C1 segment of cervical spinal cord (tissue), 14 donors: ENCODE measurements at places on chromosomes 12 and 14.

DNA sequence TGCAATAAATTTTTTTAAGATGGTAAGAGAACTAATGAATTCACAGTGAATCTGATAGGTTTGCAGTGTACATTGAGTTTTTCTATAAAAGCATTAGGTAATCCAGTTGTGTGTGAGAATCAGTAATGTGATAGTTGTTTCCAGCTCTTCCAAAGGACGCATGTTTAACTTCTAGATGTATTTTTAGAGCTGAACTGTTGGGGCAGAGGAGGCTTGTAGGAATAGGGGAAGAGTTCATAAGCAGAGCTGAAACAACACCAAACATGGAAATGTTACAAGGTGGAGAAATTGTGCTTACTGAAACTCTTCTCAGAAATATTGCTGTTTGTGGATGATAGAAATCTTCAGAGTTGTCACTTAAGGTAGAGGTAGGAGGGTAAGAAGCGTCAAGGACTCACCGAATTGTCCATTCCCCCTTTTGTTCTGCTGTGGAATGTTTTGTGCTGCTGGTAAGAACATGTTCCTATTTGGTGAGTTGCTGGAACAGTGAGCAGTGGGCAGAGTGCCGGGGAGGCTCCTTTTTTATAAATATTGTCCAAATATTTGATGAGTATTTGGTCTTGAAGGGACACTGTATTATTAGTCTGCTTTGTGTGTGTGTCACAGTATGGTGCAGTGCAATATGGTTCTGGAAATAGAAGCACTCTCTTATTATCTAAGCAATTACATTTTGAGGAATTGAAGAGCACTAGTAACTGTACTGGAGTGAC is 76.7 kb downstream of the ANO6 start:
- DNase-seq: no peak

GRCh38 chr14:59677771-59678231 is 101.2 kb upstream of the CCDC175 start:
- DNase-seq: no peak

GRCh38 chr14:72290241-72290640 is 358.0 kb downstream of the RGS6 start:
- no peak for DNase-seq

DNA sequence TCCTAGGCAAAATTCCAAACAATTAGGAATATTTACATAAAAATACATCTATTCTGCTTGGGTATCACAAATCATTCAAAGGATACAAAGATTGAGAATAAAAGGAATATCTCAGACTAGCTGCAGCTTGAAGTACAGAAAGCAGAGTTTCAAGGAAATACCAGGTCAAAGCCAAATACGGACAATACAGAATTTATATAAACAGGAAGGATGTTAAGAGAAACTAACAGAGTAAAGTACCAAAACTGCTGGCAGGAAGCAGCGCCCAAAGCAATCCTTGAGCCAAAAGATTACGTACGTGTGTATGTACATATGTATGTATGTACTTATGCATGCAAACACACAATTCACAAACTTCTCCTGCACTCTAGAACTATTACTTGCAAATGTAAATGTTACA is 86.6 kb downstream of the PPP1R12A start:
- DNase-seq: no peak

DNA sequence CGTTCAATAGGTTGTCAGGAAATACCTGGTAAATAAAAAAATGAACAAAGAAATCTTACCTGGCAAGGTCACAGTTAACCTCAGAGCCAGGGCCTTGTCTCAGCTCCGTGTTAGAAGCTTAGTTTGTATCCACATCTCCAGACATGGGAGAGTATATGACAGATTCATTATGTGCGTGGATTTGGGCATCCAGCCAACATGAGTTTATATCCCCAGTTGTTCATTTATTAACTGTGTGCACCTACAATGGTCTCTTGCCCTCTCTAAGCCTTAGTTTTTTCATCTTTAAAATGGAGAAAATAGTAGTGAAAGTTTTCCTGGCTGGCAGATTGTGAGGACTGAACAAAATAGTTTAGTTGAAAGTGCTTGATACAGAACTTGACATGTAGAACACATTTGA is 437.8 kb downstream of the NPAS3 start:
- DNase-seq: no peak

- no peak for DNase-seq
Observed at GRCh38 chr12:58310368-58310767, 369.0 kb downstream of the ATP23 start.

DNA sequence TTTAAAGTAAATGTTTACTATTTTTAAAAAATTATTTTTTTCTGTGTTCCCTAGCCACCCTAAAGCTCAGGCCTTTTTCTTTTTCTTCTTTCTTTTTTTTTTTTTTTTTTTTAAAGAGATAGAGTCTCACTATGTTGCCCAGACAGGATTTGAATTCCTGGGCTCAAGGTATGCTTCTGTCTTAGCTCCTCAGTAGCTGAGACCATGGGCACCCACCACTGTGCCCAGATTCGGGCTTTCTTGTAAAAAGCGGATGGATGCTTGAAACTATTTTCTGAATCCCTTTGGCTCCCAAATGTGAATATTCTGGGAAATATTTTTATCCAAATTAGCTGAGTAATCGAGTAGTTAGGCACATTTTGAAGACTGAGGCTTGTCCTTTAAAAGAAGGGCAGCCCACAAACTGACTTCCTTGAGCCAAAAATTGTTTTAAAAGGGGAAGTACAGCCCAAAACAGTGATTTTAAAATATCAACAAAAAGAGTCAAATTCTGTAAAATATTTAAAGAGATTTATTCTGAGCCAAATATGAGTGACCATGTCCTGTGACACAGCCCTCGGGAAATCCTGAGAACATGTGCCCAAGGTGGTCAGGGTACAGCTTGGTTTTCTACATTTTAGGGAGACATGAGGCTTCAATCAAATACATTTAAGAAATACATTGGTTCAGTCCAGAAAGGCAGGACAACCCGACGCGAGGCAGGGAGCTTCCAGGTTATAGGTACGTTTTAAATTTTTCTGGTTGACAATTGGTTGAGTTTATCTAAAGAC is 28.8 kb upstream of the HIGD1C start:
- DNase-seq: no peak

GRCh38 chr14:101900253-101900652 is 64.1 kb upstream of the DYNC1H1 start:
- DNase-seq: no peak

GRCh38 chr12:123853396-123854070 is 91.4 kb downstream of the DNAH10 start:
- DNase-seq: no peak

DNA sequence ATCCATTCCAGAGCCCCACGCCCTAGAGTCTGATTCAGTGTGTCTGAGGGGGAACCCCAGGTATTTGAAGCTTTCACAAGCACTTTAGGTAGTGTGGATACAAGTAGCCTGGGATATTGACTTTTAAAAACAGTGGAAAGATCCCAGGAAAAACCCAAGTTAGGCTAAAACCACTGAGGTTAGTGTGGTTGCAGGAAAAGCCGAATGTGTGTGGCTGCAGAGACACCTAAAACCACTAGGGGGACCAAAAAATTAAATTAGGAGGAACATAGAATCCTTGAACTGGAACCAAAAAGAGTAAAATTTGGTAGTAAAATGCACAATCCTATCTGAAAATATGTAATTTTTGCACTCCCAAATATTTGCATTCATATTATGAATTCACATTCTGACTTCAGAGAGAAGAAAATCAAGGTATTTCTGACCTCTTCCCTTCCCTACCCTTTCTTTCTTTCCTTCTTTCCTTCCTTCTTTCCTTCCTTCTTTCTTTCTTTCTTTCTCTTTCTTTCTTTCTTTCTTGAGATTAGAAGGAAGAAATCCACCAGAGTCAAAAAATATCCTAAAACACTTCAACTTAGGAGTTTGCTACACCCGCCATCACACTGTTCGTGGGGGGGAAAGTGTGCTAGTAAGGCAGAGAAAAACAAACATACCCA is 37.8 kb downstream of the SLCO1A2 start:
- no peak for DNase-seq

DNA sequence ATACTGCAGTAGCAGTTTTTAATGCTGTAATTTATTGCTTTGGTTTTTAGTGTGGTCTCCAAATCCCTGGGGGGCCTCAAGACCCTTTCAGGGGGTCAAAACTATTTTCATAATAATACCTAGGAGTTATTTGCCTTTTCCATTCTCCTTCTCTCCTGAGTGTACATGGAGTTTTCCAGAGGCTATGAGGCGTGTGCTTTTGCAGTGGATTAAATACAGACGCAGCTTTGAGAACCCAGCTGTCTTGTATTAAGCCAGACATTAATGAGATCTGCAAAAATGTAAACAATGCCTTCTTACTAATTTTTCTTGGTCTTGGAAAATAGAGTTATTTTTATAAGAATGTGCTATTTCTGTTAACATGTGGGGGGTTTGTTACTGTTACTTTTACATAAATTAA is 68.6 kb downstream of the SLC25A47 start:
- DNase-seq: no peak

GRCh38 chr12:104551-105081 is 38.0 kb downstream of the IQSEC3 start:
- DNase-seq: no peak

DNA sequence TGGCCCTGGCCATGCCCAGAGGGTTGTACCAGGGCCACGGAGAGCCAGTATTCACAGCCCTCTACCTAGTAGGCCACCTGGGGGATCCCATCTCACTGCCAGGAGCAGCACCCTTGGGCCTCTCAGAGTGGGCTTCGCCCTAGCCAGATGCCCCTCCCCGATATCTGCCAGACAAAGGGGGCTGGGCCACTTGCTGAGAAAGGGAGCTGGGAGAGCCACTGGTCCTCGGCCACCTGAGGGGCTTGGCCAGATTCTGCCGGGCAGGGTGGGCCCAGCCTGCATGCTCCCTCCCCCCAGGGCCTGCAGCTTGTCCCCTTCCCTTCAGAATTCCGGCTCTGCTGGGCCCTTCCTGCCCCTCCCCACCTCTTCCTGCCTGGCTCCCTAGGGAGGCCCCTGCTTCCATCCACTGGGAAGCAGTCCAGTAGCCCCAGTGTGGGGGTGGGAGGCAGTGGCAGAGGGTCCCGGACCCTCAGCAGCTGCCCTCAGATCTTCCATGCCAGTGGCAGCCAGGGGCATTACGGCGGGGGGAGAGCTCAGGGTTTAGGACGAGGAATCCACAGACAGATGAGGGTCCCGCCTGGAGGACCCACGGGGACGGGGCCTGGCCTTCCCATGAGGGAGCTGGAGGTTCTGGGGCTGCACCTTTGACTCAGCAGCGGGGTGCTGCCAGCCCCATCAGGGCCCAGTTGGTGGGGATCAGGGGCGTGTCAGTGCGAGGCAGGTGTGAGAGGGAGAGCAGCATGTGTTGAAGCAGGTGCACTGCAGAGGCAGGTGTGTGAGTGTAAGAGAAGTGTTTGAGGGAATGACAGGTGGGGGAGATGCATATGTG is 2.4 kb downstream of the CRIP2 start:
- DNase-seq: no peak

DNA sequence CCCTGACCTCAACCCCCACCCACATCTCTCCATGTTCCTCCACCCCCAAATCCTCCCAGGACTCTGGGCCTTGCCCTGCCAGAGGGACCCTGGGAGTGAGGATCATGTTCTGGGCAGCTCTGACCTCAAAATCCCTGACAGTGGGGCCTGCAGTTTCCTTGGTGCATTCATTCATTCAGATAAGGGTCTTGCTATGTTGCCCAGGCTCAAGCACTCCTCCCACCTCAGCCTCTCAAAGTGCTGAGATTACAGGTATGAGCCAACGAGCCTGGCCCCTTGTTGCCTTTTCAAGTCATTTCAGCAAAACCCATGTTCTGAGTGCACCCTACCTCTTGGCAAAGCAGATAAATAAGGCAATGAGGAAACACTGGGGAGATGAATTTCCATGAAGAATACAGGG is 29.6 kb downstream of the ARL6IP4 start:
- DNase-seq: no peak

GRCh38 chr14:103449634-103450161 is 64.5 kb downstream of the MARK3 start:
- DNase-seq: no peak

- DNase-seq: no peak
Observed at GRCh38 chr14:23388996-23389395, 12.2 kb downstream of the CMTM5 start.

GRCh38 chr14:24297190-24297964 is 2.2 kb downstream of the DHRS1 start:
- no peak for DNase-seq

GRCh38 chr14:92524602-92525185 is 11.1 kb downstream of the RIN3 start:
- DNase-seq: no peak

DNA sequence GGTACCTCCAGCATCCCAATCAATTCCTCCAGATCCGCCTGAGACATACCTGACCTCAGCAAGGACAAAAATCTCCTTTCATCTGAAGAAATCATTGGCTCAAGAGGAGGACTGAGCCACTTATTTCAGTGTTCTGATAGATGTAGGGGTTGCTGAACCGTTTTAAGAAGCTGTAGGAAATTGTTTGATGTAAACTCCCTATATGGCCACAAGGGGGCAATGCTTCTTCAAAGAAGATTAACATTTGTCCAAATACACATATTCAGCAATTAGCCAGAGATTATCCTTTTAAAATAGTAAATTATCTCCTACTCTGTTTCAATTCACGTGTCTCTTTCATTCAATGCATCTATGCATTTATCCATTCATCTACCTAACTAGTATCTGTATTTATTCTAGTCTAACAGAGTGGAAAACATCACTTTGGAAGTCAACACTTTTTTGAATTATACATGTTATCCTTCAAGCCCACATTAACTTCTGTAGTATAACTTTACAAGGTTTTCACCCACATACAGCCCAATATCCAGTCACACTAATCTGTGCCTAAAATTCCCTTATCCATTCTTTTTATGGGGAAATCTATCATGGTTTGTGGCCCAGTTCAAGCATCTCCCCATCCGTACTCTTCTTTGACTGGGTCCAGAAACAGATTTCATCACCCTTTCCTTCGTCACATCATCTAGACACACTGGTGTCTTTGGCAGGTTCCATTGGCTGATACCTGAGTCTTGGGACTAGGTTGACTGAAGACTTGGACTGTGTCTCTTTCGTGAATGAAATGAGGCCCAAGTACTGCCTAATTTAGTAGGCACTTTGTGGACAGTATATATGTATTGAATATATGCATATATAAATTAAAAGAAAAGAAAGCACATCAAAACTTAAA is 411.0 kb upstream of the OR4E1 start:
- DNase-seq: no peak

- DNase-seq: no peak
Observed at GRCh38 chr12:67362526-67362925, 93.4 kb downstream of the CAND1 start.

DNA sequence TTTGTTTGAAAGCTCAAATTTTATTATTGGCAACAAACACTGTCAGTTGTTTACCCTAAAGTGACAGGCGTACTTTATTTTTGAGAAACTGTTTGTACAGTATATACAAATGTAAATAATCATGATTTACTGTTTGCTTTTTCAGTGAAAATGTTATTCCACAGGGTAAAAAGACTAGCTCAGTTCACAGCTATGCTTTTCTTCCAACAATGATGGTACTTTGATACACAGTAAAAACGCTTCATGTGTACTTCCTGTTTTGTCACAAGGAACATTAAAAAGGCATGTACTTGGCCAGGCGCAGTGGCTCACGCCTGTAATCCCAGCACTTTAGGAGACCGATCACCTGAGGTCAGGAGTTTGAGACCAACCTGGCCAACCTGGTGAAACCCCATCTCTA is 53.7 kb downstream of the MON2 start:
- no peak for DNase-seq

- no peak for DNase-seq
Observed at GRCh38 chr14:104011824-104012517, 69.6 kb upstream of the RD3L start.
